HuH-7.5 (cell line): ENCODE measurements at places on chromosomes 13 and 19.

- no peak for DNase-seq
These were observed 237.0 kb downstream of the POSTN start for GRCh38 chr13:37361608-37362007.

GRCh38 chr19:35751839-35752745, 3.7 kb downstream of the LIN37 start:
- no peak for DNase-seq

GRCh38 chr13:113787694-113788093, 28.7 kb downstream of the TMEM255B start:
- no peak for DNase-seq

DNA sequence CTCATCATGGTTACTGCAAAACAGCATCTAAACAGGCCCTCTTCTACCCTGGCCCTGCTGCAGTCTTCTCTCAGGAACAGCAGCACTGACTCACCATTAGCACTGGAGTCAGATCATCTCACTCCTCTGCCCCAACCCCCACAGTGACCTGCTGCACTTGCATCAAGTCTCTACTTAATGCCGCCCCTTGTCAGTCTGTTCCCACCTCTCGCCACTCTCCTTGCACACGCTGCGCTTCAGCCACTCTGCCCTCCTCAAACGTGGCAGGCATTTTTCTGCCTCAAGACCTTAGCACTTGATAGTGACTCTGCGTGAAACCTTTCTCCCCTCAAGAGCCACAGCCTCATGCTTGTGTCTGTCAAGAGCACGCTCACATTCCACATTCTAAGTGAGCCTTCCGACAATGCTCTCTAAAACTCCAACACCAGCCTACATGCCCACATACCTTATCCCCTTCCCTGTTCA, 22.1 kb downstream of the MIPEP start:
- no peak for DNase-seq

DNA sequence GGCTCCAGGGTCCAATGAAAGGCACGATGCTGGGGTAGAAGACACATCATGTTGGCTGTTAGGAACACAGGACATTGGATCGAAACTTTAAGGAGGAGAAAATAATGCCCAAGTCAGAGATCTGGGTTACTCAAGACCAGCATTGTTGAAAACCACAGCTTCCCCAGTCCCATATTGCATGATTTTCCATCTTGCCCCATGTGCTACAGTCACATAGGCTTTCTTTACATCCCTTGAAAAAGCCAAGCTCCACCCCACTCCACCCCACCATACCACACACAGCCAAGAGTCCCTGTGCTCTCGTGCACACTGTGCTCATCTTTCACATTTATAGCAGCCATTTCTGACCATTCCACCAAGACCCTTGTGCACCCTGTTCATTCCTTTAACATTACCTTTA, 636.2 kb downstream of the DIAPH3 start:
- no peak for DNase-seq
